ENCODE measurements at places on chromosomes 4 and X.

GRCh38 chr4:99855678-99856077 is 38.5 kb downstream of the LAMTOR3 start:
- H3K27me3 ChIP-seq: no peaks in the 10 kb centered on the region
- H3K4me3 ChIP-seq: no peak overlapping the region
- peaks cover 8% of the 10 kb centered on the region for H3K36me3 ChIP-seq
- no peaks in the 10 kb centered on the region for H3K4me1 ChIP-seq
- no peak for DNase-seq
- peak overlapping the region; percentile 40 for H3K27ac ChIP-seq

- no peaks in the 10 kb centered on the region for H3K27me3 ChIP-seq
- no peak overlapping the region for H3K4me3 ChIP-seq
- no peaks in the 10 kb centered on the region for H3K36me3 ChIP-seq
- no peak overlapping the region for H3K27ac ChIP-seq
- DNase-seq: no peak
- H3K4me1 ChIP-seq: no peaks in the 10 kb centered on the region
Observed at GRCh38 chr4:86482306-86483172, 111.6 kb upstream of the PTPN13 start.

- no peaks in the 10 kb centered on the region for H3K27me3 ChIP-seq
- no peaks in the 10 kb centered on the region for H3K4me1 ChIP-seq
- H3K4me3 ChIP-seq: no peak overlapping the region
- H3K36me3 ChIP-seq: no peaks in the 10 kb centered on the region
- DNase-seq: no peak
Observed at GRCh38 chrX:95733426-95733825, 951.2 kb upstream of the DIAPH2 start.

- H3K36me3 ChIP-seq: peaks cover 2% of the 10 kb centered on the region
- no peak overlapping the region for H3K4me3 ChIP-seq
- no peak for DNase-seq
- H3K27ac ChIP-seq: no peak overlapping the region
Observed at GRCh38 chr4:150598909-150599308, 17.0 kb downstream of the MAB21L2 start.

DNA sequence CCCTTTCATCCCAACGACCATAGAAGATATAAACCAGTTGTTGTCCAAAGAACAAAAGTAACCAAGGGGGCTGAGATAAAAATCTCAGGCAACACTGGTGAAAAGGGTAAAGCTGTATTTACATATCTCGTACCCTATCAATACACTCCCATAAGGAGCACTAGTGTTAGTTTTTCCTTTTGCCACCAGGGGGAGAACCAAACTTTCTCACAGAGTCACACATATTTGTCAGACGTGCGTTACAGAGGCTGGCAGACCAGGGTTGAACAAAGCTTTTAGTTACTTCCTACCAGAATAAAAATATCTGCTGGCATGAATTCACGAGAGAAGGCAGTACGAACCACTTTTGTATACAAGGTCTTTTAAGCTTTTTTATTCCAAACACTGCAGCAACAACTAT is 88.3 kb downstream of the AMELX start:
- no peak overlapping the region for H3K4me3 ChIP-seq
- H3K4me1 ChIP-seq: no peaks in the 10 kb centered on the region
- no peak overlapping the region for H3K27ac ChIP-seq
- H3K27me3 ChIP-seq: peaks cover 2% of the 10 kb centered on the region
- DNase-seq: no peak

GRCh38 chr4:116005037-116005805 is 891.8 kb upstream of the NDST4 start:
- no peaks in the 10 kb centered on the region for H3K4me1 ChIP-seq
- no peak for DNase-seq
- H3K27ac ChIP-seq: no peak overlapping the region
- H3K36me3 ChIP-seq: no peaks in the 10 kb centered on the region
- no peak overlapping the region for H3K4me3 ChIP-seq

DNA sequence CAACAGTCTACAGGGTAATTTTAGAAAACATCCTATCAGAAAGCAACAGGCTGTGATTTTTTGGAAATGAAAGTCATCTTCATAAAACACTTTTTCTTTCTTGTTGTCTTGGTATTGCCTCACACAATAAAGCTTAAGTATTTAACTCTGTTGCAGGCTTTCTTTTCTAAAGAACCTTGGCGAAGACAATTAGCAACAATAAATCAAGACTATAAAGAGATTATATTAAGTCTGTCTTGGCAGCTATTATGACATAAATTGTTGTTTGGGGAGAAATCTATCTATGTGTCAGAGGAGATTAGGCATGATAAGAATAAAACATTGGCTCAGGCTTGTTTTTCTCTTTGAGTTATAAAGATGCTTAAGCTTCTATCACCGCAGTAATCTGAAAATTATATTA is 1774.8 kb downstream of the ARAP2 start:
- H3K27me3 ChIP-seq: no peaks in the 10 kb centered on the region
- H3K4me3 ChIP-seq: no peak overlapping the region
- H3K27ac ChIP-seq: no peak overlapping the region
- DNase-seq: no peak
- H3K4me1 ChIP-seq: no peaks in the 10 kb centered on the region

GRCh38 chrX:15744181-15744867 is 6.3 kb downstream of the CA5B start:
- no peak for DNase-seq
- H3K4me3 ChIP-seq: no peak overlapping the region
- H3K36me3 ChIP-seq: peaks cover 8% of the 10 kb centered on the region

- no peaks in the 10 kb centered on the region for H3K27me3 ChIP-seq
- H3K4me1 ChIP-seq: no peaks in the 10 kb centered on the region
- no peak overlapping the region for H3K4me3 ChIP-seq
- no peak overlapping the region for H3K27ac ChIP-seq
- H3K36me3 ChIP-seq: no peaks in the 10 kb centered on the region
Observed at GRCh38 chr4:182018691-182019090, 224.5 kb upstream of the TENM3 start.

- no peak overlapping the region for H3K4me3 ChIP-seq
- no peak for DNase-seq
- H3K27ac ChIP-seq: no peak overlapping the region
- no peaks in the 10 kb centered on the region for H3K36me3 ChIP-seq
- no peaks in the 10 kb centered on the region for H3K27me3 ChIP-seq
Observed at GRCh38 chr4:172143605-172144314, 330.6 kb downstream of the GALNTL6 start.

DNA sequence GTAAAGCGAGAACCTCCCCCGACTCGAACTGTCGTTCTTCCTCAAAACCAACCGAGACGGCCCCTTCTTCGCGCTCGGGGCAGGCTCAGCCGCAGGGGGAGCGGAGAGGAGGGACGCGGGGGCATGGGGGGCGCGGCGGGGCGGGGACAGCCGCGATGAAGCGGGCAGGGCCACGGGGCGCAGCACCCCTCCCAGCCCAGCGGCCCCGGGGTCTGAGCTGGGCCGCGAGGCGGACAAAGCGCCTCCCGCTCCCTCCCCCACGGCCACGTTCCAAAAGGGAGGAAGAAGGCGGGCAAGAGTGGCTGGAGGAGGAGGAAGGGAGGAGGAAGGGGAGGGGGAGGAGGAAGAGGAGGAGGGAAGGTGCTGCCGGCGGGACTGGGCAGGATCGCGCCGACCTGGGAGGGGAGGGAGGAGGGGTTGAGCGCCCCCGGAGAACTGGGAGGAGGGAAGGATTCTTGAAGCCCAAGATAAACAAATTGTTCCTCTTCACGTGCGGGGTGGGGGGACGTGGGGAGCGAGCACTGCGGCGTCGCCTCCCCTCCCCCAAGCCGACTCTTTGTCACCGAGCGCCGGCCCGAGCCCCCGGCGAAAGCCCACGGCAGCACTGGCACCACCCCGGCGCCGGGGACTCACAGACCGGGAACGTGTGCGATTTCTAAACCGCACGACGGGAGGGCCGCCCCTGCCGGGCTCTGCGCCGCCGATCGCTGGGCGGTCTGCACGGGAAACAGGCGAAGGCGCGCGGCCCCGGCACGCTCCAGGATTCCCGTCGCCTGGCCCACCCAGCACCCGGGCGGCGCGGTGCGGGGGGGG is 2.9 kb downstream of the MAML3 start:
- H3K4me3 ChIP-seq: peak overlapping the region; percentile 83
- peaks cover 27% of the 10 kb centered on the region for H3K27me3 ChIP-seq
- peak; percentile 75 for DNase-seq

GRCh38 chr4:86688026-86688425 is 93.9 kb downstream of the PTPN13 start:
- no peak for DNase-seq
- no peak overlapping the region for H3K27ac ChIP-seq
- H3K27me3 ChIP-seq: no peaks in the 10 kb centered on the region
- no peaks in the 10 kb centered on the region for H3K36me3 ChIP-seq
- no peak overlapping the region for H3K4me3 ChIP-seq

DNA sequence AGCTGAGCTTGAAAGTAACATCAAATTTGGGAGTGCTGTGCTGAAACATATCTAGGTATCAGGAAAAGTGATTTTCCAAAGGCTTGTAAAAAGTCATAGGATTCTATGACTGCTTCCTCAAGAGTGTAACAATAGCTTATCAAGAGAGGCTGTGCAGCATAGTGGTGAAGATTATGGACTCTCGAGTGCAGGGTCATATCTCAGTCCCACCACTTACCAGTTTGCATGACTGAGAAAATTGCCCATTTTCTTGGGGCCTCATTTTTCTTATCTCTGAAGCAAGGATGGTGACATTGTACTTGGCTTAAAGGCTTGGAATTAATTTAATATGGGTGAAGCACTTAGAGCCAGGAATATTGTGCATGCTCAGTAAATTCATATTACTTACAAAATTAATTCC is 57.2 kb downstream of the AFF1 start:
- no peak overlapping the region for H3K4me3 ChIP-seq
- no peaks in the 10 kb centered on the region for H3K4me1 ChIP-seq
- no peaks in the 10 kb centered on the region for H3K27me3 ChIP-seq
- H3K36me3 ChIP-seq: peaks cover 2% of the 10 kb centered on the region
- H3K27ac ChIP-seq: no peak overlapping the region
- DNase-seq: no peak

GRCh38 chrX:20487227-20487626 is 220.5 kb upstream of the RPS6KA3 start:
- H3K27ac ChIP-seq: no peak overlapping the region
- no peaks in the 10 kb centered on the region for H3K4me1 ChIP-seq
- H3K27me3 ChIP-seq: no peaks in the 10 kb centered on the region
- no peak overlapping the region for H3K4me3 ChIP-seq
- no peak for DNase-seq

GRCh38 chrX:6707497-6707896 is 172.6 kb upstream of the VCX3A start:
- no peak overlapping the region for H3K4me3 ChIP-seq
- DNase-seq: no peak
- H3K4me1 ChIP-seq: no peaks in the 10 kb centered on the region
- no peaks in the 10 kb centered on the region for H3K36me3 ChIP-seq
- H3K27ac ChIP-seq: no peak overlapping the region
- no peaks in the 10 kb centered on the region for H3K27me3 ChIP-seq

DNA sequence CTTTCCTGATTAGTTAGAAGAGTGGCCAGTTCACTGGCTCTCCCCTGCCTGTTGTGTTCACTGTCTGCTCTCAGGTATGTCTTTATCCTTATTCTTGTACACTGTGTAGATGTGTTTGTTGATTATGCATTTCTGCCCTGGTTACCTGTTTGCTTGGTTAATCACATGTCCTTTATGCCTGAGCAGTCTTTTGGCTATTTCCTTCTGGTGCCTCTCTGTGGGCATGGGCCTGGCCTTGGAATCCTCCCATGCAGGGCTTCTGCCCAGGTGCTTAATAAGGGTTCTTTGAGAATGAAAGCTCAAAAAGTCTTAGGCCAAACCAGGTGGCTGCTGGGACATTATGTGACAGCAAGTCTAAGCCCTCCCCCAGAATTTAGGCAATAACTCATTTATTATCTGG is 26.5 kb downstream of the OTUD6A start:
- H3K4me1 ChIP-seq: no peaks in the 10 kb centered on the region
- no peaks in the 10 kb centered on the region for H3K27me3 ChIP-seq
- no peak overlapping the region for H3K4me3 ChIP-seq
- no peaks in the 10 kb centered on the region for H3K36me3 ChIP-seq
- no peak for DNase-seq

DNA sequence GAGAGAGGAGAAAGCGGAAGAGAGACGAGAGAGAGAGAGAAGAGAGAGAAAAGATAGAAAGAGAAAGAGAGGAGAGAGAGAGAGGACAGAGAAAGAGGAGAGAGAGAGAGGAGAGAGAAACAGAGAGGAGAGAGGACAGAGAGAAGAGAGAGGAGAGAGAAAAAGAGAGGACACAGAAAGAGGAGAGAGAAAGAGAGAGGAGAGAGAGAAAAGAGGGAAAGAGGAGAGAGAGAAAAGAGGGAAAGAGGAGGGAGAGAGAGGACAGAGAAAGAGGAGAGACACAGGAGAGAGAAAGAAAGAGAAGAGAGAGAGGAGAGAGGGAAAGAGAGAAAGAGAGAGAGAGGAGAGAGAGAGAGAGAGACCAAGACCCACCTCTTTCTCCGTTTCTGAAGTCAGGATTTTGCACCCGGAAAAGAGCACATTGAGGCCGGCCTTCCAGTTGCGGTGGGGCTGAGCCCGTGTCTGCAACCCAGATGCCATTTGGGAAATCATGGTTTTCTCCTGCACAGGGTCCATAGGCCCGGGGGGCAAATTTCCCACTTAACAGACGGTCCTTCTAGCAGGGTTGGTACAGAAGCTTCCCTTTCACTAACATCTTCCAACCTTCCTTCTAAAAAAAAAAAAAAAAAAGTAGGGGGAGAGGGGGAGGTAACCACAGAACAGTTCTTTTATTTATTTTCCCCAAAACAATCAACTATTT is 60.9 kb downstream of the CRLF2 start:
- no peak for DNase-seq
- no peak overlapping the region for H3K4me3 ChIP-seq
- H3K36me3 ChIP-seq: no peaks in the 10 kb centered on the region
- no peaks in the 10 kb centered on the region for H3K27me3 ChIP-seq
- no peaks in the 10 kb centered on the region for H3K4me1 ChIP-seq

GRCh38 chr4:173386751-173387150 is 12.2 kb downstream of the SCRG1 start:
- DNase-seq: no peak
- H3K4me3 ChIP-seq: no peak overlapping the region
- no peaks in the 10 kb centered on the region for H3K4me1 ChIP-seq

GRCh38 chr4:159146488-159146887 is 43.6 kb downstream of the RAPGEF2 start:
- H3K27ac ChIP-seq: no peak overlapping the region
- H3K36me3 ChIP-seq: no peaks in the 10 kb centered on the region
- no peak overlapping the region for H3K4me3 ChIP-seq
- DNase-seq: no peak
- H3K4me1 ChIP-seq: no peaks in the 10 kb centered on the region

GRCh38 chr4:98540803-98541202 is 117.6 kb downstream of the TSPAN5 start:
- no peak for DNase-seq
- no peak overlapping the region for H3K27ac ChIP-seq

DNA sequence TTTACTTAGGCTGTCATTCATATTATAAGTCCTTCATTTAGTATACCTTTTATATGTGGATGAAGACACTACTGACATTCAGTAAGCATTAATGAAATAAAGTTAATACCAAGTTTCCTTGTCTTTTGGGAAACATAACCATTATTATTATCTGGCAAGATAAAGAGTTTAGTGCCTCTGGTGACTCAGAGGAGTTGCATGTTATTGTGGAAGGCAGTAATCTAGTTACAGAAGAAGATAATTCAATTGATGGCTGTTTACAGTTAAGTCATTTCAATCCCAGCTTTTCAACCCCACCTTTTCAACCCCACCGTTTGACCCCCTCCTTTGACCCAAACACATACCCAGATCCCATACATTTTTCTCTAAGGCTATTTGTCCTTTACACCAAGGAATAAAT is 143.8 kb downstream of the FANCB start:
- no peak overlapping the region for H3K4me3 ChIP-seq
- no peak overlapping the region for H3K27ac ChIP-seq
- H3K36me3 ChIP-seq: no peaks in the 10 kb centered on the region
- no peak for DNase-seq
- no peaks in the 10 kb centered on the region for H3K4me1 ChIP-seq
